ENCODE measurements at places on chromosomes 5 and 9. TPM values are rescaled to one million over a fixed set of nuclear protein-coding genes. Genes with fewer than 3 reads are reported as not detected.

The EIF4EBP3 gene
- 6.4 TPM for total RNA-seq

The GABRA1 gene
- total RNA-seq, result not detected

The SLC6A19 gene
- total RNA-seq, result not detected

The SPATA31A3 gene
- total RNA-seq, result not detected

The PPP3R2 gene
- not detected for total RNA-seq

The JMY gene
- 1.9 TPM for total RNA-seq

The SPINK7 gene
- total RNA-seq, result 0.47 TPM

The NADK2 gene
- 18.6 TPM for total RNA-seq

The LCN2 gene
- total RNA-seq, result 22.4 TPM

All from hair follicular keratinocyte (primary cell).